ENCODE measurements at places on chromosomes 12 and 14.

DNA sequence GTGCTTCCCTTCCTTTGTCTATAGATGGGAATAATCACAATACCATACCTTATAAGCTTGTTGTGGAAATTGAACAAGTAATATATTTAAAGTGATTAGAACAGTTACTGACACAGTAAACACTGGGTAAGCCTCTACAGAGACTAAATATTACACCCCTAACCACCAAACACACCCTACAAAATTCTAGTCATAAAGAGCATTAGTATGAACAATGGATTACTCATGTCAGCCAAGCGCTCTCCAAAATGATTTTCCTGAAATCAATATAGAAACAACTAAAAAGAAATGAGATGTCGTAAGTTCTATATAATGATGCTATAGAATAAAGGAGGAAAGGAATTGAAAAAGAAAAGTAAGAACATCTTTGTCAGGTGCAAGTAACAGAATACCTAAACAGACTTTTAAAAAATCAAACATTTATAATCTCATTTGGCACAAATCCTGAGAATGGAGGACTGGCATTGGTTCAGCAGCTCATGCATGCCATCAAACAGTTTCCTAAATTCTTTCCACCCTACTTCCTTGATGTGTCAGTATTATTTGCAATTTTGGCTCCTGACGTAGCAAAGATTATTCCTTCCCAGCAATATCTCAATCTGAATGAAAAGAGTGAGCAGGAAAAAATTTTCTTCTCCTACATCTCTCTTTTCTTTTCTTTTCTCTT lies 118.0 kb downstream of the SINHCAF start:
- DNase-seq = no peak

DNA sequence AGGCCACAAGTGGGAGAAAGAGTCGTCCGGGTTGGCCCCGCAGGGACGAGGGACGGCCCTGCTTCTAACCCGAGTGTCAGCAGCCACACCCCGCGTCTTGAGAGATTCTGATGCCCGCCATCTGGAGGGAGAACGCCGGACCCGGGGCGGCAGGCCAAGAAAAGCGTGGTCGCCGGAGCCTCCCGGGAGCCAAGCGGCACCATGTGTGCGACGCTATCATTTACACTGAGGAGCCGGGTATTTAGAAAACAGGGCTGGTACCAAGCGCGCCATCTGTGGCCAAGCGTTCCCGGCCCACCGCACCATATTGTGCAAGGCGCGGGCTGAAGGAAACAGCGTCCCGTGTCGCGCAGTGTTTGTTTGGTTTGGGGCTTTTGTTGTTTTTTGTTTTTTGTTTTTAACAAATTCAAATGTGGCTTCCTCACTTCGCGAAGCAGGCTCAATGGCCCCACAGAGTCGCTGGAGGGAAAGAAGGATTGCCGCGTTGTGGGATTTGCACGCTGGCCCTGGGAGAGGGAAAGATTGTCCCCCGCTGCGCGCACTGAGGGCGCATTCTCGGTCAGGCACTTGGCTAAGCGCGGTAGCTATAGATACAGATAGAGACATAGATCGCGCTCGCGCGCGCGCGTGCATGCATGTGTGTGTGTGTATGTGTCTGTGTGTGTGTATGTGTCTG lies 153.8 kb downstream of the BCL11B start:
- DNase-seq = peak; percentile 69

DNA sequence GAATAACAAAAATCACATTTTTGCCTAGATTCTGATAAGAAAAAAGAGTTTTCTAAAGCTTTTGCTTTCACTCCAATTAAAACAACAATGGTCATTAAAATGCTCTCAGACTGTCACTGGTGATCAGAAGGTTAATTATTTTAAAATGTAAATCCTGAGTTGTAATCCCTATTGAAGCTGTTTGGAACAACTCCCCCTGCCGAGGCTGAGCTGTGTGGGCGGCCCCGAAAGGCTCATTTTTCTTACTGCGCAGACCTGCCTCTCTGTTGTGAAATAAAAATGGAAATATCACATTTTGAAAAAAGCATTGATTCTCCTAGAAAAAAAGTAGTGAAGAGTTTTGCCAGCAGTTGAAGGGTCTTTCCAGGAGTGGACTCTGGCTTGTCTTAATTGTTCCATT lies 174.8 kb upstream of the CDKN3 start:
- DNase-seq = no peak

GRCh38 chr14:93037351-93037750 lies 78.4 kb downstream of the ITPK1 start:
- no peak for DNase-seq

- no peak for DNase-seq
Measured at GRCh38 chr12:21239866-21240265, 94.9 kb downstream of the SLCO1A2 start.

DNA sequence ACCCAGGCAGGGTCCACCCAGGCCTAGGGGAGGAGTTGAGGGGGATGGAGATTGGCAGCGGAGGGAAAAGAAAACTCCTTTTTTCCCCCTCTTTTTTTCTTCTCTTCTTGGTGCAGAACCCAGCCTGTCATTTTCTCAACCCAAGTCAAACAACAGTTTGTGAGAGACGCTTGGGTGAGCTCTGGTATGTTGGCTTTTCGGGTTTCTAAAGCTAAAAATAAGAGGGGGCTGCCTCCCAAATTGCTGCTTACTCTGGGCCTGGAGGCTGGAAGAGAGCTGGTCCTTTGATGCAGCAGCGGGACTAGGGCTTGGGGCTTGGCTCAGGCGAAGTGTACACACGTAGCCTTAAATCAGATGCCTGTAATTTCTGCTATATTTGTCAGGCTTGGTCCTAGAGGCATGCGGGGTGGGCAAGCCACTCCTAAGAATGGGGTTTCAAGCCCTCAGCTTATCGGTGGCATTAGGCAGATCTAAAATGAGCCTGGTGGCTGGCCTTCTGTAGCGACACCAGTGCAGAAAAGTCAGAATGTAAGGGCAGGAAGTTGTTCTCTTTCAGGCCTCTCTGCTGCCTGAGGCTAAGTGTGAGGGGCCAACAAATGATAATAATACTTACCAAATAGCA lies 816 bp upstream of the SLC8A3 start:
- DNase-seq = no peak

Measured in dorsolateral prefrontal cortex (tissue), 122 donors.